ENCODE measurements at places on chromosomes 2 and 18.

GRCh38 chr2:69863298-69863697 is 30.5 kb upstream of the SNRNP27 start:
- DNase-seq, result no peak

DNA sequence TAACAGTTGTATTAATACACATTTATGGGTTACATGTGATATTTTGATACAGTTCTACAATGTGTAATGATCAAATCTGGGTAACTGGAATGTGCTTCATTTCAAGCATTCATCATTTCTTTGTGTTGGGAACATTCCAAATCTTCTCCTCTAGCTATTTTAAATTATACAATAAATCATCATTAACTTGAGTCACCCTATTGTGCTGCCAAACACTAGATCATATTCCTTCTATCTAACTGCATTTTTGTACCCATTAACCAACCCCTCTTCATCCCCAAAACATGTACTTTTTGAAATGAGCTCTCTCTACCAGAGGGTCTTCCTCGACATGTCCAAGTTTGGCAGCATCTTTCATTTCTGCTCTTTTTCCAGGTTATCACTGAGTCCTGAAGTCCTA is 81.1 kb upstream of the TTC39C start:
- no peak for DNase-seq

- no peak for DNase-seq
These were observed 17.1 kb upstream of the HNMT start for GRCh38 chr2:137947032-137947727.

DNA sequence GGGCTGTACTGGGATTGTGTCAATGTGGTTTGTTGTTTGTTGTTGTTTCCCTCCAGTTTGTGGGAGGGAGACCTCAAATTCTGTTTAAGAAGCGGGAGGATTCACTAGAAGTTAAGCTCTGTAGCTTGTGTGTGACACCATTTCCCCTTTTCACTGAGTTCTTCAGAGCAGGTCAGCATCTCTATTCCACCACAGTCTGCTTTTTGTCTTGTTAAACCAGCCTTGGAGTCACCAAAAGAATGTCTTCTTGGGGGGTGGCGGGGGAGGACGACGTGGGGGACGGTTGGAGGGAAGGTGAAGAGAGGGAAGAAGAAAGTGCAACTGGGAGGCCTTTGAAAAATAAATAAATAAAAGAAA is 2.3 kb upstream of the BCL11A start:
- no peak for DNase-seq

DNA sequence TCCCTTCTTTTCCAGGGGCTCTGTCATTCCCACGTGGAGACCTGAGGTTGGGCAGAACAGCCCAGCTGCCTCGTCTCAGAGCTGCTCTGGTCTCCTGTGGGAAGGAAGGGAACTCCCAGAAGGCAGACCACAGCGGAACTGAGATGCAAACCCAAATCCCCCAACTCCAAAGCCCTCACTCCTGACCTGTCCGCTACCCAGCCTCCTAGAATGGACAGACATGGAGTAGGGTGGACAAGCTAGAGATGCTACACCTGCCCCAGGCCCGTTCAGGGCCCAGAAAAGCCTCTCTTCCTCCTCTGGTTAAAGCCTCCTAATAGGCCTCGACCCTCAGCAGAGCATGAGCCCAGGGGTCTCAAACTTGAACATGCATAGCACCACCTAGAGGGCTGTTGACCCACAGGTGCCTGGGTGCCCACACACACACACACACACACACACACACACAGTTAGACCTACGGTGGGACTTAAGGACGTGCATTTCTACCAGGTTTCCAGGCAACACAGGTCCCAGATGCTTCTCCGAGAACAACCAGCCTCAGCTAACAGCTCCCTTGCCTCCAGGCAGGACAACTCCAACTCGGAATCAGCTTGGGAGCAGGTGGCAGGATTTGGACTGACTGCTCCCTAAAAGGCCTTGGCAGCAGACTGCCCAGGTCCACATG is 93.5 kb downstream of the TNS1 start:
- DNase-seq, result no peak

- DNase-seq, result no peak
These were observed 50.2 kb downstream of the ACVR1 start for GRCh38 chr2:157825885-157826284.

- no peak for DNase-seq
These were observed 105.6 kb upstream of the STK17B start for GRCh38 chr2:196277002-196277401.
